ENCODE measurements at places on chromosomes 4 and X.

- peak; percentile 1 for DNase-seq
Measured at GRCh38 chrX:41960142-41960541, 36.8 kb upstream of the CASK start.

DNA sequence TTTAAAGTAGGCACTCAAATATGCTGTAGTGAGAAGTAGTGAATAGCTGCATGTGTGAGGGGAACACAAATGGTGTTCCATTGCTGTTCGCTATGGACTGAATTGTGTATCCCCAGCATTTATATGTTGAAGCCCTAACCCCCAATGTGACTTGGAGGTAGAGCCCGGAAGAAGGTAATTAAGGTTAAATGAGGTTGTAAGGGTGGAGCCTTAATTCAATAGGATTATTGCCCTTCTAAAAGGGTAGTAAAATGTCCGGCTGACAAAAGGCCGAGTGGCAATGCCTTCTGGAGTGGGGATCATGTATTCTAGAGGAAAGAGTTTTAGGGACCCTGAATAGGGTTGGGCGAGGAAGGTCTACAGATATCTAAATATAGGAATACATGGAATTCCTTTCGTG lies 168.9 kb upstream of the NUDT10 start:
- DNase-seq, result no peak

- peak; percentile 45 for DNase-seq
Measured at GRCh38 chrX:13048280-13048679, 3.9 kb upstream of the FAM9C start.

DNA sequence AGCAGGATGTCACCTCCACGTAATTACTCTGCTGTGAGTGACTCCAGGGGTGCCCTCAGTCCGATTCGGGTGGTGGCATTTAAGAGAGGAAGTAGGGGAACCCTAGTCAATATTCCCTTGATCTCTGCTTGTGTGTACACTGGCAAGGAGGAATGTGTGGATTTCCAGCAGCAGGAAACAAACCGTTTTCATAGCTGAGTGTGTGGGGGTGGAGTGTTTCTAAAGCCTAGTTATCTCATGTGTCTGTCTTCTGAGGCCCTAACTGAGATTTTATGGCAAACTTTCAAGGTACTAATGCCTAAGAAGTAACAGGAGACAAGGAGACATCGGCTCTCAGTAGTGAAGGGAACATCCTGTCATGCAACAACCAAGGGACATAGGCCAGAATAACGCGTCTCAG lies 6.6 kb upstream of the CLDN24 start:
- no peak for DNase-seq

DNA sequence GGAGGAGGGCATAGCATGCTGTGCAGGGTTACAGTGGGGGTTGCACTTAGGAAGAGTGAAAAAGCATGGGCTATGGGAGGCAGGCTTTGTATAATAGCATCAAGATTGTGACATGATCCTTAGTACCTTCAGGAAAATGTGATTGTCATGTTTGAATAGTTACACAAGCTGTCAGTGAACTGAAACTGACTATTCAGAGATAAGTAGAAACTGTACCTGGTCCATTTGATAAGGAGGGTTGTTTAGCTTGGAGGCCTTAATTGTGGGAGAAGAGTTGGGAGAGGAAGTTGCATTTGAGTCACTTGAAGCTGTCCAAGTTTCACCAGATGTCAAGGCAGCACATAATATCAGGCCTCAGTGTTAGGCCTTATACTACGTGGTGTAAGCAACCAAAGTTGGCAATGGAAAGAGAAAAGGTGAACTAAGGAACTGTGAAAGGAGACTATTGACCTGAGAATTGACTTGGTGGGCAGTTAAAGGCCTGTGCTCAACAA lies 85.0 kb downstream of the TEX13C start:
- DNase-seq, result no peak

GRCh38 chr4:7187168-7187535 lies 5.2 kb upstream of the SORCS2 start:
- DNase-seq, result no peak

- DNase-seq, result peak; percentile 48
Measured at GRCh38 chrX:136028383-136028984, 43.2 kb downstream of the SLC9A6 start.

DNA sequence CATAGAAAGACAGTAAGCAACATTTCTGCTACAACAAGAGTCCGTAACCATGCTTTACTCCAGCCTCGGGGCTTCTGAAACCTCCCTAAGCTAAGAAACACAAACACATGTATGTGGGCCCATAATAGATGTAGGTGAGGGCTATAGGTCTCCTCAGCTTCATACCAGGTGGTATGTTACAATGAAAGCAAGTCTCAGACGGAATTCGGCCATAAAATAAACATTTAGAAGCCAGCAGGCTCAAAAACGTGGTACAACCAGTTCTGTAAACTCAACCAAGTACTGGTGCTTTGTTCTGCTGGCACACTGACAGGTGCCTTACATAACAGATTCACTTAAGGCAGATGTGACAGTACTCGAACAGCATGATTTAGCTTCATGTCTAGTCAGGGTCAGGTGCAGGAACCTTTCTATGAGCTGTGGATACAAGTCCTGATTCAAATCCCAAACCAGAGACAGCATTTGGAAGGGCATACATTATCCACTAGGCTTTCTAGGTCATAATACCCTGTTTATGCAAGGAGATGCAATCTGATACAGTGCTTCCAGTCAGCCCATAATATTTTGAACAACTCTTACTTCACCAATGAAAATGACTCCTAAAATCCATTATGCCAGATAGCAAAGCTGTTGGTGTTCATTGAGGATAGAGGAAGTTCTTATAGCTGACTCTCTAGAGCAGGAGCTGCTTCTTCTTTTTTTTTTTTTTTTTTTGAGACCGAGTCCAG lies 113.8 kb upstream of the ENPP6 start:
- no peak for DNase-seq

- no peak for DNase-seq
Measured at GRCh38 chr4:141543706-141544105, 92.7 kb upstream of the IL15 start.
